Astrocyte of the spinal cord (primary cell): ENCODE measurements at places on chromosomes 16 and 17.

- no peak for DNase-seq
Observed at GRCh38 chr16:73076324-73076810, 28.4 kb upstream of the ZFHX3 start.

GRCh38 chr17:58082341-58082869 lies 814 bp upstream of the DYNLL2 start:
- DNase-seq = no peak

- no peak for DNase-seq
Observed at GRCh38 chr17:48357779-48358602, 72.0 kb downstream of the SKAP1 start.

DNA sequence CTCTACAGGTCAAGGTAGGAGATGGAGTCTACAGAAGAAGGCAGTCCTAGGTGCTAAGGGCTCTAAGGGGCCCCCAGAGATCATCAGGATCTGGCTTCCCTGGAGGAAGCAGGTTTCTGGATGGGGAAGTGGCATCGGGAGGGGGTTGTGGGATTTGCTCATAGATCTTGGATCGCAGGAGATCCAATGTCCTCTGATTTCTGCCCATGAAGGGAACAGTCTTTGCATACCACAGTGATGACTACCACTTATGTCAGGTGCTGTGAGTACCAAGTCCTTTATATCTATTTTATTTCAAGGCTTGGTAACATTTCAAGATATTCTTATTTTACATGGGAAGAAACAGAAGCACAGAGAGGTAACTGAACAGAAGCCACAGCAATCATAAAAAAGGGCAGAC lies 164.0 kb downstream of the RGS9 start:
- no peak for DNase-seq

GRCh38 chr17:80613732-80614071 lies 69.1 kb downstream of the RPTOR start:
- DNase-seq = no peak
